Stimulated activated CD4-positive, alpha-beta T cell treated with anti-CD3 and anti-CD28 coated beads, Interleukin-2, amount 100 ng/mL, for 48 hours (primary cell): ENCODE measurements at places on chromosomes 4 and X.

GRCh38 chrX:8668813-8669212 lies 63.1 kb downstream of the ANOS1 start:
- no peak for DNase-seq

- DNase-seq, result no peak
These were observed 470.9 kb upstream of the ADGRL3 start for GRCh38 chr4:60729194-60729593.

DNA sequence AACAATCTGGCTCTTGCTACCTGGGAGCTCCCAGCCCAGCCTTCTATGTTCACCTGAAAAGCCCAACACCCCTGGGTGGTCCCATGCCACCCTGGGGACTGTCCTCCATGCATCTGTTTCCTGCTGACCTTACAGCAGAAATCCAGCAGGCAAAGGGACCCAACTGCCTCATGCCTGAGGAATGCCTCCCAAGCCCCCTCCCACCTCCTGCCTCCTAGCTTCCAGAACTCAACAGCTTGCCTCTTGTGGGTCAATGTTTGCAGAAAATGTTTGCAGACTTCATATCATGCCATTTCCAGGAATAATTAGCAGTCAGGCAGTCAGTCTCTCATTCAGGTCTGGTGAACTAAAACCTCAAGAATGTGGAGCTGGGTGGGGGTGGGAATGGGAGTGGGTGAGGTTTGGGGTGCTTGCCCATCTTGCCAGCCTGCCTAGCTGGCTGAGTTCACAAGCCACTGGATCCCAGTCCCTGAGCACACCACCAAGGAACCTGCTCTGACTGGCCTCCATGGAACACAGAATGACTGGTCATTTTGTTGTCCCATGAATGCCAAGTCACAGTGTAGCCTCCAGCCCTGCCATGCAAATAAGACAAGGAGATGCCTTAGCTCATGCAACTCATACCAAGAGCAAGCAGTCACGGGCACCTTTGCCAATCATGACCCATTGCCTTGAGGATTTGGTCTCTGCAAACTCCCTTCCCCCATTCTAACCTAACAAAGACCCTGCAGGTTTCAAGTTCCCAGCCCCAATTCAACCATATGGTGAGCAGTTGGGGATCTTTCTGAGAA lies 12.1 kb upstream of the PLAC1 start:
- DNase-seq, result no peak

DNA sequence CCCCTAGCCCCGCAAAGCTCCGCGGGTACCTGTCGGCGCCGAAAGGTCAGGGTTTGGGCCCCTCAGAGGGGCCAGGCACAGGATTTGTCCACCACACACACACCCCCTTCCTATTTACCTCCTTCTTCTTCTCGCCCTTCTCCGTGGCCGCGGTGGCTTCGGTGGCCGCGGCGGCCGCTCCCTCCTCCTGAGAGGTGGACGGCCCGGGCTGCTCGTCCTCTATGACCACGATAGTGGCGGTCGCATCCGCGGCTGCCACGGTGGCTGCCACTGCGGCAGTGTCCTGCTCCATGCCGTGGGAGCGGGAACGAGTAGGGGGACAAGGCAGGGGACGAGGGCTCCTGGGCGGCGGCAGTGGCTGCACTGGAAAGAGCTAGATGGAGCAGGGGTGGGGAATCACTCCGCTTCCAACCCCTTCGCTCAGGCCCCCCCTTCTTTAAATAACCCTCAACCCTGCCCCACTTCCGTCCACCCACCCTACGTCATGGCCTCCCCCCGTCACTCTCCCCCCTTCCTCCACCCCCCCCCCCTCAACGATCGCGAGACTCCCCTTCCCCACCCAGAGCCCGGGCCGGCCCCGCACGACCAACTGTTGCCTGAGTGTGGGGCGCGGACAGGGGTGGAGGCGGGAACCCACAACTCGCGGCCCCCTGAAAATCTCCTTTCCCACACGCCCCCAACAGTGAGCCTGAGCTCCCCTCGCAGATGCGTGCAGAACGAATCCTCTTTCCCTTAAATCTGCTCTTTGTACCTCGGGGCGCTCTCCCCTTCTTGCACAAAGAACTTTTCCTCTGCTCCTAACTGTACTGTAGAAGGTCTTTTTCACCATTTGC lies at the start of gene SMARCA1:
TSS of gene SMARCA1 (minus strand) at position 412 of the 833 bp plus-strand sequence. CDS start at position 292, 120 bp downstream.
- DNase-seq, result no peak

GRCh38 chr4:139814323-139815015 lies 148.8 kb downstream of the MGST2 start:
- no peak for DNase-seq

- no peak for DNase-seq
These were observed 41.3 kb downstream of the RHOH start for GRCh38 chr4:40238008-40238699.

GRCh38 chr4:3613967-3614730 lies 81.9 kb upstream of the LRPAP1 start:
- no peak for DNase-seq

DNA sequence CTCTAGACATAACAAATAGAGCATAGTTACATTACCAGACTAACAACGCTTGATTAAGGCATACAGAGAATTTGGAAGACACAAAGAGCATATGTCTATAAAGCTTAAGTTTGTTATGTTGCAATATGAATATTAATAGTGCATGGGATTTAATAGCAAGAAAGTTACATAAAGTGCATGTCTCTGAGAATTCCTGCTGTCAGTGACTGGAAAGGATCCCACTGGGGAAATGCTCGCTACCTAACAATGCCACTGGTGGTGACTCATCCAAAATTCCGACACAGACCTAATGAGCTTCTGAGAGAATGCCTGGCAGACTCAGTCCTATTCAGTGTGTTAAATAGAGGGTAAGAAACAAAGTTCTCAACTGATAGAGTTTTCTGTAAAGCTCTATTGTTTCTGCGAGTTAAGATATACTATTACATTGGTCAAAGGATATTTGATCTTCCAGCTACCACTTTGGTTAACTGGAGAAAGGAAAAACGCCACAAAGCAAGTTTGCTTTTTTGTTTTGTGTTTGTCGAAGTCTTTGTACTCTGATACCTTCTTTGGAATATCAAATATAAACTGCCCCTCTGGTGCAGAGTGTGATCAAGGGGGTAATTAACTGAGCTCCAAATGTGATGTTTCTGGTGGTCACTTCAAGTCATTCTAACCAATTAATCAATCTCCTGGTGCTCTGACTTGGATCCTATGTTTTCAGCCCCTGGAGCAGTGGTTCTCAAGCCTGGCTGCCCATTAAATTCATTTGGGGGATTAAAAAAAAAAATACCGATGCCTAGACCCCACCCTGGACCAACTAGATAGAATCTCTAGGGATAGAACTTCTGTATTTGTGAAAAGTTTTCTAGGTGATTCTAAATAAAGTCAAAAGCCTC lies 107.9 kb downstream of the PALLD start:
- DNase-seq, result no peak

DNA sequence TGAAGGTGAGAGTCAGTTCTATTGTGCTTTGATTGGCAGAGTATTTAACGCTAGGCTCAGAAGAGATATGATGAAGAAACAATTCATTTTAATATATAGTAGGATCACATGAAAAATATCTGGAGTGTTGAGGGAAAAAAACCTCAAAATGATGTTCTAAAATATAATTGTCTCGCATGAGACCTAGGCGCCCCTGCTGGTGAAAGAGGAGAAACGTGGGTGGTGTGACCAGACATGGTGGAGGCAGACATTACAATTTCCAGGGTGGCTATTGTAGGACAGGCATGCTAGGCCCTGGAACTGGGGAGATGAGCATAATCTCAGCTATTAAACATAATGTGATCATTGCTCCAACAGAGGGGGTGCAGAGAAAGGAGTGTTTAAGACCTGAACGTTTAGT lies 210.0 kb downstream of the HS3ST1 start:
- no peak for DNase-seq

- no peak for DNase-seq
These were observed 84.4 kb downstream of the CFAP299 start for GRCh38 chr4:80419946-80420345.

GRCh38 chrX:2748171-2748814 lies 3.5 kb upstream of the XG start:
- DNase-seq, result no peak

- DNase-seq, result no peak
These were observed 11.2 kb upstream of the PGRMC2 start for GRCh38 chr4:128298852-128299251.

DNA sequence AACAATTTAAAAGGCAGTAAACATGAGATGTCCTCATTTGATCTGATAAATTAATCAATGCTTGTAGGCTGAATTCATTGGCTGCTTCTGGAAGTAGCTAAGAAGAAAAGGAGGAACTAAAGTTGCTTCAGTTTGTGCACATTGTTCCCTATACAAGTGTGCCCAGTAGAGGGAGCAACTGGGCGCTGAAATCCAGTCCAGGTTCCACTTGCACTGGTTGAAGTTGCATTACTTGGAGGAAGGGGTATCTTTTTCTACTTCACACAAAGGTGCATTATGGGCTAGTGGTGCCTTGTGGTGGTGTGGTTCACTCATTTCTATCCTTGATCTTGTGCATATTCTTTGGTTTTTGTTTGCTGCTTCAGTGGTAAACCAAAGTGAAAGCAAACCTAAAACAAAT lies 67.9 kb upstream of the SOX3 start:
- no peak for DNase-seq

- DNase-seq, result no peak
These were observed 65.6 kb downstream of the RAB40A start for GRCh38 chrX:103453655-103454054.

DNA sequence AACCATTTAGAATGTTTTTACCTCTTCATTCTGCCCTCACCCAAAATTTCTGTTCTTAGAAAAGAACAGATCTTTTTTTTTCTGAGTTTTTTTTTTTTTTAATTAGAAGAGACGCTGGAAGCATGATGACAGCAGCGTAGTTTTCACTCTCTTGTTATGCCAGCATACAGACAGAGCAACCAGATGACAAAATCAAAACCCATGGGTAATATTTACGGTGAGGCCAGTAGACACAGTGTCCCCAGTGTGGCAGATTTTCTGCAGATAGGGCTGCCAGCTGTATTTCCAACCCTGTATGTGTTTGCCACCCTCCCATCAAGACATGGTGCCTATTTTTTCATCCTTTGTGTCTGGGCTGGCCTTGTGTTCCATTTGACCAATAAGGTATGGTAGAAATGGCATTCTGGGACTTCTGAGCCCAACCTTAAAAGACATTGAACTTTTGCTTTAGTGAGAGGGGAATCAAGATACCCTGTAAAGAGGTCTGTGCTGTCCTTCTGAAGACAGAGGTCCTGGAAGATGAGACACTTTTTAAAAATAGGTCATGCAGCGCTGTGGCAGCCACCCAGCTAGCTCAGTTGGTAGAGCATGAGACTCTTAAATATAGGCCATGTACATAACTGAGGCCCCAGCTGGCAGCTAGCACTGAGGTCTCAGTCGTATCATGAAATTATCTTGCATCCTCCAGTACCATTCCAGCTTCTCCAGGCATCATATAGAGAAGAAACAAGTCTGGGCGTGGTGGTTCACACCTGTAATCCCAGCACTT lies 6.7 kb upstream of the ZNF41 start:
- DNase-seq, result no peak

- no peak for DNase-seq
These were observed 2.4 kb upstream of the MBNL3 start for GRCh38 chrX:132491191-132491590.

GRCh38 chrX:79147477-79147876 lies 3.0 kb downstream of the GPR174 start:
- no peak for DNase-seq

GRCh38 chr4:182215148-182215547 lies 28.1 kb upstream of the TENM3 start:
- DNase-seq, result no peak

GRCh38 chr4:8152090-8152864 lies 6.3 kb downstream of the ABLIM2 start:
- DNase-seq, result no peak

- DNase-seq, result no peak
These were observed 76.3 kb upstream of the ASB12 start for GRCh38 chrX:64306712-64307111.

GRCh38 chr4:2843941-2844584 lies 419 bp downstream of the ADD1 start:
- no peak for DNase-seq

GRCh38 chrX:13469963-13470684 lies 99.3 kb upstream of the EGFL6 start:
- no peak for DNase-seq

DNA sequence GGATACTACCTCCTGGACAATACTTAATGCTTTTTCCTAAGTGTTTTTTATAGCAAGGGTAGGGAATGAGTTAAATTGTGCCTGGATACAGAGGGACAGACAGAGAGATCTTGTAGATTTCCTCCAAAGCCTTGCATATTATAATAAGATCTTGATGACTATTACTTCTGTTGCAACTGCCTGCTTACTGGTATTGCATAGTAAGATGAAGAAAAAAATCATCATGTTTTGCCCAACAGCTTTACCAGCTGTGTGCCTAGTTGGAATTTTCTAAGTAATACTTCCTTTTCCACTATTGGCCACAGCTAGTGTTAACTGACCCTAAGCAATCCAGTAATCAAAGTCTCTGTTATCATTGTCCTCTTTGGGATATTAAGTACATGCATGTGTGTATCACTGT lies 139.0 kb downstream of the DCK start:
- DNase-seq, result no peak

DNA sequence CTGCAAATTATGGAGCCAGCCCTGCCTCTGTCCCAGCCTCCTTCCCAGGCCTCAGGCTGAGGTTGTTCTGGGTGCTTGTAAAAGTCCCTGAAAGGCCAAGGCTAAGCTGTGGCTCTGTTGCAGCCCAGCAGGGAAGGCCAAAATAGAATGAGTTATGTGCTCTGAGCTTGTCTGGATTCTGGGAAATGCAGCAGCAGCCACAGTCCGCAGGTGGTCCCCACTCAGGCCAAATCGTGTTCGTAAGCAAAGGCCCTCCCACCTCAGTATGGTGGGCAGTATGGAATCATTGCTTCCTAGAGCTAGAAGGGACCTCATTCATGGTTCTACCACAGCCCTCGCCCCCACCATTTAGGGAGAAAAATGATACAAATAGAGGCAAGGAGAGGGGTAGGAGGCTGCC lies 4.7 kb upstream of the TCEAL1 start:
- DNase-seq, result no peak

DNA sequence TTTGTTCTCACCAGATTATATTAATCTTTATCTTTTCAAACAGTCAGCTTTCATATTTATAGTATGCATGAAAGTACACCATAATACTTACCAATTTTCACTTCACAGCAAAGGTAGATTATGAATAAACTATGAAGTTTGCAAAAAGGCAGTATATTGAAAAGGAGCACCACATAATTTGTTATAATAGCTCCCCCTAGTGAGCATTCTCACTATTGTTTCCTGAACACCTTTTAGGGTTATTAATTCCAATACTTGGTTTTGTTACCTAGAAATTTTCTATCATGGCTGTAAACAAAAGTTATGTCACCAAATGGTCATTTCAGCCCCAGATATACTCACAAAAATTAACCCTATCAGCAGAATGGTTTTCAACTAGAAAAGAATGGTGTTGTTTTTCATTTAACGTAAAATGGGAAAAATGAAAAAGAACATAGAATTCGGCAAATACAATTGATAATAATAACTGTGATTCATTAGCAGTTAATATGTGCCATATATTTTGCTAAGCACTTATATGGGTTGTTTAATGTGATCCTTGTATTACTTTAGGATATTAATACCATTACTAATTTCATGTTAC lies 30.2 kb upstream of the NKX6-1 start:
- DNase-seq, result no peak
